ENCODE measurements at places on chromosomes 5 and 9.

DNA sequence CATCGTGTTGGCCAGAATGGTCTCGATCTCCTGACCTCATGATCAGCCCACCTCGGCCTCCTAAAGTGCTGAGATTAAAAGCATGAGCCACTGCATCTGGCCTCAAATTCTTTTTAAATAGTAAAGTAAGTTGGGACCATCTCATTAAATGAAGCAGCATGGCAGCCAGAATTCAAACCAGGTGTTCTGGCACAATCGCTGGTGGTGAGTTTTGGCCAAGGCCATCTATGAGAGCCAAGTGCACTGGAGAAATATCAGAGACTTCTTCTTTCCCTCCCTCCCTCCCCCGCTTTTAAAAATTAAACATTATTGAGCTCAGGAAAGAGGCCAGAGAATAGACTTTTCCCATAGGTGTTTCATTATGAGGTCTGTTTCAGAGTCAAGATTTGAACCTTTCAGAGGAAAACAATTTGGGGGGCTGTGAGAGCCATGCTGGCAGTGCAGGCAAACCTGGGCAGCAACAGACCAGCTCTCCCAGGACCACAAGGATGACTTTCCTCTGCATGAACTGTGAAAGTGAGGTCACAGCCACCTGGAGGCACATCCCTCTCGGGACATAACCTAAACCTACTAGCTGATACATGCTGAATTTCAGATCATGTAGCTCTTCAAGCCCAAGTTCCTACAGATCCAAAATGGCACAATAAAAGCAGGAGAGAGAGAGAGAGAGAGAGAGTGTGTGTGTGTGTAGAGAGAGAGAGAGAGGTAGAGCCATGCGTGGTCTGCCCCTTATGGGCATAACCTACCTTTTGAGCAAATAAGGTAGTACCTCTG, 94.6 kb upstream of the DMRT1 start:
- no peak for DNase-seq

DNA sequence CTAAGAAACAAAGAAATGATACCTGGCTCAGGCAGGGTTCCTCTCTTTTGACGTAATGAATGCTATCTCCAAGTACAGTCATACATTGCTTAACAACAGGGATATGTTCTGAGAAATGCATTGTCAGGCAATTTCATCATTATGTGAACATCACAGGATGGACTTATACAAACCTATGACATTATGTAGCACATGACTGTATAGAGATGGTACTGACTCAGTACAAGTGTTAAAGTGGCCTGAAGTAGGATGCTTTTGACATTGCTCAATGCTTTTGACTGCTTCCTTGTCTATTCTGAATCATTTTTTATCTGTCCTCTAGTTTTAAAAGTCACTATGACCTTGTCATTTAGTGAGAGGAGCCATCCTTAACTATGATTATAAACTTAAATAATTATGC, 147.6 kb downstream of the NR2F1-AS1 start:
- no peak for DNase-seq

DNA sequence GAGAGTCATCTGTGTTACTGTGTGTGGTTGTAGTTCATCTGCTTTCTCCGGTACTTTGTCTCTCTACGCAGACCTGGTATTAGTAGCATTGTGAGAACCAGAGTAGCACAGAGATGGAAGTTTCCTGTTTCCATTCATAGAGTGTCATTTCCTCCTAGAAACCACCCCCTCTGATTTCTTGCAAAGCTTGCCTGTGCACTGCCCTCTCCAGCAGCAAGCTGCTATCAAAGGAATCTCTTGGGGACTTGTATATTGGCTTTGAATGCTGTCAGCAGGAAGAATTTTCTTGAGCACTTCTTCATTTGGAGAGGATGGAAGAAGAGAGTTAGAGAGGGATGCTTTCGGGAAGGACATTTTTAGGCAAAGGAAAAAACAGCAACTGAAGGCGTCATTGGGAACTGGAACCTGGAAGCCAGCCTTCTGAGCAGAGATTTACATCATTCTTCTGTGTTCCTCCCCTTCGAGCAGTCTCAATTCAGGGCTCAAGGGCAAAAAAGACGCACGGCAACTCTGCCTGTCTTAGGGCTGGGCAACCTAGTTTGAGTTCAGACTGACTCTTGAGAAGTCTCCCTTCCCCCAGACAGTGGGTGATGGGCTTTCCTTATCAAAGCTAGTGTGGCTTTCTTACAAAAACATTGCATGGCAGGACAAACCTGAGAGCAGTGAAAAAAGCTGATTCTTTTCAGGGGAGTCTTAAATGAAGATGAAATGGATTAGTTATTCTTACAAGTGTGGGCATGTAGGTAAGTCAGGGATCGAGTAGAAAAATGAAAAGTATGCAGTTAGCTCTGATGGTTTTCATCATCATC, 226.3 kb downstream of the AOPEP start:
- no peak for DNase-seq

GRCh38 chr9:16727452-16728136, 142.9 kb downstream of the BNC2 start:
- no peak for DNase-seq

- no peak for DNase-seq
These were observed 264.1 kb downstream of the CD180 start for GRCh38 chr5:66932457-66932856.

- DNase-seq, result no peak
These were observed 571.9 kb upstream of the BRINP1 start for GRCh38 chr9:119941091-119941490.

GRCh38 chr5:163910226-163910625, 404.8 kb downstream of the MAT2B start:
- no peak for DNase-seq

GRCh38 chr5:121573721-121574382, 277.8 kb upstream of the FTMT start:
- no peak for DNase-seq

DNA sequence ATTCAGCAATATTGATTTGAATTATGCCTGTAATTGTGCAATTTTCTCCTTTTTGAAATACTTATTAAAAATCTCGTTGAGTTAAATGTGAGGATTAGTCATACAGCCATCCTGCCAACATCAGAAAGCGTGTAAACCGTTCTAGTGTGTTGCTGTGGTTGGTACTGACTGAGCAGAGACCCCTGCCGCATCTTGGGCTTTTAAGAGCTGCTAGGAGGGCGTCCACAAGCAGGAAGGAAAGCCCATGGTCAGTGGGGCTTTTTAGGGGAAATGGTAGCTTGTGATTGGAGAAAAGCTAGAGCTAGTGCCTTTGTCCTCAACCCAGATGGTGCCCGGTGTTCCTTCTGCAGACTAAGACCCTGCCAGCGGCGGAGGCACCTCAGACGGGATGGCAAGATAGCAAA, 1.3 kb downstream of the SDHA start:
- peak; percentile 10 for DNase-seq

- no peak for DNase-seq
These were observed 312.0 kb downstream of the CHSY3 start for GRCh38 chr5:130216286-130216685.

DNA sequence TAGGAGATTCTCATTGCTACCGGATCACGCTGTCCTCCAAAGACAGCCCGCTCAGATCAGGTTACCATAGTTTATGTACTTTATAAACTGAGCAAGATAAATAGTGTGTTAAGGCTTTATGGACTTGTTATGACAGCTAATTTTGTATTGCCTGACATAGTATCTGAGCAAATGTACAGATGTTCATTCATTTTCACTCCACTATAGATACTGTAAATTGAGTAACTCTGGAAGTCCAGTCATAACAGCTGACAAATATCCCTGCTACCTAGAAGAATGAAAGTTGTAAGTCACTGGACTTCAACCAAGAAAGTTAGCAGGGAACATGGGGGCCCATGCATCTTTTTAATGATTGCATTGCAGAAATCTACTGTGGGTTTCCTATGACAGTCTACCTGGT, 292.4 kb upstream of the ADAMTS16 start:
- no peak for DNase-seq

GRCh38 chr9:121935739-121936138, 157.4 kb downstream of the TTLL11 start:
- DNase-seq, result no peak

DNA sequence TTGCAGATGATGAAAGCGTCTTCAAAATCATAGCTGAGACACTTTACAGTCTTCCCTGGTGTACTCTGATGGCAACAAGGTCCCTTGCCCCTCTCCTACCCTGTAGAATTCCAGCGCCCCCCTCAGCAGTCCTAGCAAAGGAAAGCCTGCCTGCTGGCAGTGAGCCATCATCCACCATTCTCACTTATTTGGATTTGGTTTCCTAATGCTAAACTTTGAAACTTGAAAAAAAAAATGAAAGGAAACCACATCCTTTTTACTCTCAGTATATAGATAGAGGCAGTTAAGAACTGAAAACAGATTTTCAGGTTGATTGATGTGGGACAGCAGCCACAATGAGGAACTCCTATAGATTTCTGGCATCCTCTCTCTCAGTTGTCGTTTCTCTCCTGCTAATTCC, at the start of gene GZMA:
Gene GZMA, plus strand, starts transcription at position 299 of the 400 bp plus-strand sequence. Its CDS starts 37 bp downstream, at position 336.
- no peak for DNase-seq

GRCh38 chr5:126096442-126097006, 326.7 kb upstream of the GRAMD2B start:
- no peak for DNase-seq

DNA sequence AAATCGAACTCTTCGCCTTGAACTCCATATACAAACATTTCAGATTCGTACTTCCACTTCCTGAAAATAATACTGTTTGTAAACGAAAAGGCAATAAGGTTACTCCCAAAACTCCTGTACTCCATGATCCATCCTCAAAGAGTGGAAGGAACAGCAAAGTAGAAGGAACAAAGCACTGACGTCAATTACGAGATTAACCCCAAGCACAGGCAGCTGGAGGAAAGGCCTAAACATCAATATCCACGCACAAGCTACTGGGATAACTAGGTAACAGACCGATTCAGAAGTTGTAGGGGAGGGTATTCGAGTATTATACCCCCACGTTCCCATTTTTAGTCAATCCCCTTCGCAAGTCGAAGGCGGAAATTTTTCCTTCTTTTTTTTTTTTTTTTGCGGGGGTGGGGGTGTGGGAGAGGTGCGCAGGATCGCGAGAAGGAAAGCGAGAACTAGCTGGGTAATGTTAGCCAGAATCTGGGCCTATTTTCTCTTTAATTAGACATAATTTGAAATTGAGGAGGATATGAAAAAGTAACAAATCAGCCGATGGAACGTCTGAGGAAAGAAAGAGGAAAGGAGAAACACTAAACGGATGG, 909 bp downstream of the AFF4 start:
- DNase-seq, result no peak

DNA sequence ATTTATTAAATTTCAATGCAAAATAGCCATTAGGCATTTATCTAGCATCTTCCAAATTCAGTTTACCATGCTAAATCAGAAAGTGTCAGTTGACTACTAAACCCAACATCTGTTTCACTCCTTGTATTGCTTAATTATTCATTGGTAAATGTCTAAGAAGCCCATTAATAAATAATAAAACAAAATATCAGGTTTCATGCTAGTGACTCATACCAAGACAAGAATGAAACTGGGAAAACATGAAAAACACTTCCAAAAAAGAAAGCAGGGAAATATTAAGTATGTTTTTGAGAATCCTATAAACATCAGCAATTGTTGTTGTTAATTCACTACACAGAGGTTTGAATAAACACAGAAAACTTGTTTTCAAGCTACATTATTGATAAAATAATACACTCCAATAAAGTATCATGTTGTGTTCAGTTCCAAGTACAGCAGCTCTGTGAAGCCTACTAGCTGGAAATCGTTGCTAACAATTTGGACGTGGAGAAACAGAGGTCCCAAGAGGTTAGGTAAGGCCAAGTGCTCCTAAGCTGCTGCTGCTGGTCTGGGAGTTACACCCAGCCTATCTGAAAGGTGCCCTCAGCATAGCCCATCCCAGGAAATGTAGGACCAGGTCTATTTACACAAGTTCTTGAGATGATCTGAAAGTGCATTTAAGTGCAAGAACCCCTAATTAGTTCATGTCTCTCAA, 78.8 kb downstream of the GNAQ start:
- DNase-seq, result no peak

GRCh38 chr5:127812570-127812969, 109.4 kb downstream of the CCDC192 start:
- DNase-seq, result no peak

GRCh38 chr9:11192993-11193392, 580.2 kb upstream of the PTPRD start:
- DNase-seq, result no peak

DNA sequence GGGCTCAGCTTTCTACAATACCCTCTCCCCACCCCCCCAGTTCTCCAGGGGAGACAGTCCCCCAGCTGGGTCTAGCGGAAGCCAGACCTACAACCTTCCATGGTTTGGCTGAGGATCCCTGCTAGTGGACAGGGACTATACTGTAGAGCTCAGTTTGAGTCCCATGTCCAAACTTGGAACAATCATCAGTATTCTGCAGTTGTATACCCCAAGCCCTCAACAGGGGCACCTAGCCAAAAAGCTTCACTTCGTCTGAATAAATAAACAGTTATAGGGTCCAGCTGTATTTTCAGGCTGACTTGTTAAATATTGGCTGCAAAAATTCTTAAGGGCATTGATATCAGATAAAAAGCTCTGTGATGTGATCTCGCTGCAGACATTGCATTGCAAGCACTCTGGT, 15.4 kb upstream of the C9 start:
- DNase-seq, result no peak

- no peak for DNase-seq
These were observed 63.3 kb downstream of the TMEM38B start for GRCh38 chr9:105757496-105758251.

- DNase-seq, result no peak
These were observed 4.8 kb downstream of the ADAMTSL1 start for GRCh38 chr9:18478501-18479361.

DNA sequence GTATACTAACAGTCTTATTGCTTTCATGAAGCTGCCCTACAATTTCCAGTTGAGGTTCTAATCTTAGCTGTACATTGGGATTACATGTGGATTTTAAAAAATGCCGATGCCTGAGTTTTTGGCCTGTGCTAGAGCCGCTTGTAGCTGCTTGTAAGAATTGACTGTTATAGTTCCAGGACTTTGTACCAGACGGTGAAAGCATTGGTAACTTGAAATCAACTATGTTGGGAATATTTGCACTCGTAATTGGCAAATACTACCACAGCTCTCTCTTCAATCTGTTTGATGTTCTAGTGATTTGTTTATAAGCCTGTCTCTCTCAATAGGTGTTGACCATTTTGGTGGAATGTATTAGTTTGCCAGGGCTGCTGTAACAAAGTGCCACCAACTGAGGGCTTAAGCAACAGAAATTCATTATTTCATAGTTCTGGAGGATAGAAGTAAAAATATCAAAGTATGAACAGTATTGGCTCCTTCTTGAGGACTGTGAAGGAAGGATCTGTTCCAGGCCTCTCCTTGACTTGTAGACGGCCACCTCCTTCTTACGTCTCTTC, 50.5 kb upstream of the DHFR start:
- no peak for DNase-seq

DNA sequence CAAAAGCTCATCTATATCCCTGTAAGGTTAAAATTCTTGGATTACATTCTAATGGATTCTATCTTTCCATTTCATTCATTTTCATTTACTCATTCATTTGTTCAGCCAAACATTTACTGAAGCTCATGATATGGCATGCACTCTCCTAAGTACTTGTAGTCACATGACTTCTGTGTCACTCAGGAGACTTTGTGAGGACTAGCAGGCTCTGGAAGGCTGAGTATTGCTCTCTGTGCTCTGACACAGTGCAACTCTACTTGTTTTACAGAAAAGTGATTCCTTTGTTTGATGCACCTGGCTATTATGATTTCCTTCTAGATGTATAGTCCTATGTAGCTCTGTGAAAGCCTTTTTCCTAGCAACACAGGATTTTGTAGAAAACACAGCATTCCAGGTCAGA, 53.0 kb downstream of the YIPF5 start:
- DNase-seq, result no peak
